Left ventricle myocardium inferior (tissue), 1 donor: ENCODE measurements at places on chromosomes 13 and 19. TPM values are rescaled to one million over a fixed set of nuclear protein-coding genes. Genes with fewer than 3 reads are reported as not detected.

DNA sequence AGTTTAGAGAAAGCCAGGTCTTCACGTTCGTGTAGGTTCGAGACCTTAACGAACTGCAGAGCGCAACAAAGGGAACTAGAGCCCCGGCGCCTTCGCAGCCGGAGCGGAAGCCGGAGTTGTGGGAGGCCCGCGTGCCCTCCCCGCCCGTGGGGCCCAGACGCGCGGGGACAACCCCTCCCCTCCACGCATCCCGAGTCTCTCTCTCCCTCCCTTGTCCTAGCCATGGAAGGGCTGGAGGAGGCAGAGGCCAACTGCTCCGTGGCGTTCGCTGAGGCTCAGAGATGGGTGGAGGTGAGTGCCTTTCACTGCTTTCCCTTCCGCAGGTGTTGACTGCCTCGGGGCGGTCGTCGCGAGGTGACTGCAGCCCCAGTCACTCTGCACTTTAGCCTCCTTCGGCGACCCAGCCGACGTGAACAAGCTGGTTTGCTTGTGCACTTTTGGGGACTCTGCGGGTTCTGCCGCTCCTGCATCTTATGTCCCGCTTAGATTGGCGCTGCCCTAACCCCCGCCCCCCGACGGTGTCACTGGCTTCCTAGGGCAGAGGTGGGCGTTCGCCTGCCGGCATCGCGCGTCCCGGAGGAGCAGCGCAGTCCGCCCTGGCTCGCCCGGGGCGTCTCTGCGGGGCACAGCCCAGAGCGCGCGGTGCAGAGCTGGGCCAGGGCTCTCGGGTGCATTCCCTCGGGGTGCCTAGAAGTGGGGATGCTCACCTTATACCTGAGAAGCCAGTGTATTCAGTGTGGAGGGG lies 478 bp downstream of the LMO7 start:
- peaks cover 23% of the 10 kb centered on the region for H3K4me1 ChIP-seq
- peaks cover 18% of the 10 kb centered on the region for H3K27me3 ChIP-seq
- peak; percentile 16 for DNase-seq
- H3K36me3 ChIP-seq, result no peaks in the 10 kb centered on the region
- H3K4me3 ChIP-seq, result peak overlapping the region; percentile 82

DNA sequence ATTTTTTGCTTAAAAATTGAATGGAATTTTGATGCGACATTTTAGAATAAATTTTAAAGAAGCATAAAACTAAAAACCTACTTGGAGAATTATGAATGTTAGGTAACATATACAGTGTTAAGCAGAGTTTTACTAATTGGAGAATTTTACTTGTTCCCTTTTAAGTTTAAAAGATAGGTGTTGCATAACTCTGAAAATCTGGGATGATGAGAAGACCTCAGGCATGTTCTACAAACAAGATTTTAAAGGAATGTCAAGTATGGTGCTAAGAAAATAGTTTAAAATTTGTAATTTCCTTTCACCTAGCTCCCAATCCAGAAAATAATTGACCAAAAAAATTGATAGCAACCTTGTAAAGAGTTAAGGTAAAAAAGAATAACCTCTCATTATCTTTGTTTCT lies 135.8 kb downstream of the RFC3 start:
- no peaks in the 10 kb centered on the region for H3K4me1 ChIP-seq
- H3K27me3 ChIP-seq, result no peaks in the 10 kb centered on the region
- H3K36me3 ChIP-seq, result no peaks in the 10 kb centered on the region
- H3K4me3 ChIP-seq, result no peak overlapping the region
- DNase-seq, result no peak

GRCh38 chr13:110801044-110801443 lies 87.5 kb downstream of the ING1 start:
- no peaks in the 10 kb centered on the region for H3K36me3 ChIP-seq
- DNase-seq, result no peak
- no peak overlapping the region for H3K4me3 ChIP-seq
- H3K27me3 ChIP-seq, result peaks cover 88% of the 10 kb centered on the region
- H3K27ac ChIP-seq, result no peak overlapping the region

GRCh38 chr19:20503476-20503875 lies 62.1 kb downstream of the ZNF737 start:
- H3K4me3 ChIP-seq, result no peak overlapping the region
- no peaks in the 10 kb centered on the region for H3K4me1 ChIP-seq
- no peak for DNase-seq
- H3K36me3 ChIP-seq, result no peaks in the 10 kb centered on the region
- H3K27me3 ChIP-seq, result no peaks in the 10 kb centered on the region
- no peak overlapping the region for H3K27ac ChIP-seq

DNA sequence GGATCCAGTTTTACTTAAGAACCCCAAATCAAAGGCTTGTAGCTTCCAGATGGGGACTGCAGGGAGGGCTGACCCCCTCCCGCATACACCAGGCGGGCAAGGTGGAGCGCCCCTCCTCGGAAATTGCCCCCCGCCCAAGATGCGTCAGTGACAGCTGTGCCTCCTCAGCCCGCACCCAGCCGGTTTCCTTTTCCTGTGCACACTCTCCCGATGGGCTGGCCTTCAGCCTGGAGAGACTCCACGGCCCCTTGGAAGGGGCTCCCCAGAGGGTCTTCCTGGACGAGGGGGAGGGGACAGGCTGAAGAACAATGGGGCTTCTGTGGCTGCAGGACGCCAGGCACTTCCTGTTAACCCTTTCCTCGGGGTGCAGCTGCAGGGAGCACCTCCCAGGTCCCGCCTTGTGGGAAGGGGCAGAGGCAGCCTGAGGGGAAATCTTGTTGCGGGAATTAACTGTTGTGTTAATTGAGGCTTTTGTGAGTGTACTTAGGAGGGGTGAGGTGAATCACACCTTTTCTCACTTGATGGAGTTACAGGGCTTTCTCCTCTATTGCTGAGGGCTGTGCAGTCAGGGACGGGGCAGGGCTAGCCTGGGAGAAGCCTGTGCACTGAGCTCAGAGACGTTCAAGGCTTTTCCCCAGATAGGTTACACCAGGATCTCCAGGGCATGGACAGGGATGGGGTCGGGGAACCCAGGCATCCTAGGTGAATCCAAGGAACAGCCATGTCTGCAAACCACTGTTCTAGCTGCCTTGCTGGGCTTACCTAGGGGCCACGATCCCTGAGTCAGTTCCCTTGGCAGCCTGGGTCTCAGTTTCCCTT lies 14.3 kb downstream of the IER2 start:
- H3K27me3 ChIP-seq, result no peaks in the 10 kb centered on the region
- H3K4me1 ChIP-seq, result peaks cover 78% of the 10 kb centered on the region
- DNase-seq, result peak; percentile 77
- H3K4me3 ChIP-seq, result peak overlapping the region; percentile 59
- no peaks in the 10 kb centered on the region for H3K36me3 ChIP-seq

DNA sequence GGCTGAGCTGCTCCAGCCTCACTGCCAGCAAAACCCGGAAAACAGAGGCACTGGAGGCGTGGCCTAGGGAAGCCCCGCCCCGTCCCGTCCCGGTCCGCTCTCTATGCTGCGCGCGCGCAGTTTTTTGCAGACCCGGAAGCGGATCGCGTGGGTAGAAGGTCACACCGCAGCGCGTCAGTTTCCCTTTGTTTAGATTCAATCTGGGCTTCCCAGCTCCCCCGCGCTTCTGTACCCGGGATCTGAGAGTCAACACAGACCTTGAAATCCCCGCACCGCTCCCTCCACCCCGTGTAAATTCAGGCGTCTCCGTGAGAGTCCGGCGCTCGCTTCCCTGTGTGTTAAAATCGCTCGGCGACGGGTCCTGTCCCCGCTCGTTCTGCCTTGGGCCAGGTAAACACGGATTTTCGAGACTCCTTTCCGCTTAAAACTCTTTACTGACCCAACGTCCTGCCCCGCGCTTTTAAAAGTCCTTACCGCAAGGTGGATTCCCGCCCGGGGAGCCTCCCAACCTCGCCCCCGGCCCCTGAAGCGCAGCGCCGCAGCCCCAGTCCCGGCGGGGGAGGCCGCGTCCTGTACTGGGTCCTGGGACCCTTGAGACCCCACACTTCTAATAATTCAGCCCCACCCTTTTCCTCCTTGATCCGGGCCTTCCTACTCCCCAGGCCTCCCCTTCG lies at the start of gene ZNF610:
TSS of gene ZNF610 (plus strand) at position 127 of the 674 bp plus-strand sequence. CDS start 12,930 bp downstream, outside the sequence.
- H3K36me3 ChIP-seq, result peaks cover 9% of the 10 kb centered on the region
- peak within 1 kb of the TSS; percentile 82 for H3K4me3 ChIP-seq
- no peaks in the 10 kb centered on the region for H3K27me3 ChIP-seq
- H3K27ac ChIP-seq, result peak within 1 kb of the TSS; percentile 85
- peak; percentile 92 for DNase-seq

DNA sequence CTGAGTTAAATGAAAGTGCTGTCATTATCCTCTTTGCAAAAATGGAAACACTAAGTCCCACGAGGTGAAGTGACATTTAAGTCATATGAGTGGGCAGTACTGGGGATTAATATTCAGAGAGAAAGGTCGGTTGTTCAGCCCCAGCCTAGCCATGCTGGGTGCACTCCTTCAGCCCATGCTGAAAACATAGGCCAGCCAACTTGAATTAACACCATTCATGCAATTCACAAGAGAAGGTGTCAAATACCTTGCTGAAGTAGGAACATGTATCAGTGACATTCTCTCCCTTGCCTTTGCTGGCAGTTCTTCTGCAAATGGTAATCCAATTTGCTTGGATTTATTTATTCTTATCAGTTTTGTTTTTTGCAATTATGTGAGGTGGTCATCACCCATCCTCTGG lies 256.3 kb downstream of the DNAJC15 start:
- H3K4me3 ChIP-seq, result no peak overlapping the region
- no peak overlapping the region for H3K27ac ChIP-seq
- H3K27me3 ChIP-seq, result no peaks in the 10 kb centered on the region

GRCh38 chr19:33751436-33751770 lies 45.3 kb upstream of the KCTD15 start:
- H3K27me3 ChIP-seq, result peaks cover 85% of the 10 kb centered on the region
- no peak for DNase-seq
- H3K27ac ChIP-seq, result no peak overlapping the region
- no peaks in the 10 kb centered on the region for H3K4me1 ChIP-seq
- no peak overlapping the region for H3K4me3 ChIP-seq

- no peak overlapping the region for H3K4me3 ChIP-seq
- H3K27ac ChIP-seq, result no peak overlapping the region
- peaks cover 5% of the 10 kb centered on the region for H3K27me3 ChIP-seq
- peaks cover 3% of the 10 kb centered on the region for H3K4me1 ChIP-seq
These were observed 6.7 kb upstream of the ZNF761 start for GRCh38 chr19:53424968-53425597.

GRCh38 chr19:38734426-38735256 lies 9.6 kb downstream of the CAPN12 start:
- no peak overlapping the region for H3K4me3 ChIP-seq
- peaks cover 24% of the 10 kb centered on the region for H3K36me3 ChIP-seq
- H3K27me3 ChIP-seq, result no peaks in the 10 kb centered on the region
- H3K27ac ChIP-seq, result peak overlapping the region; percentile 57
- peaks cover 57% of the 10 kb centered on the region for H3K4me1 ChIP-seq
- no peak for DNase-seq

DNA sequence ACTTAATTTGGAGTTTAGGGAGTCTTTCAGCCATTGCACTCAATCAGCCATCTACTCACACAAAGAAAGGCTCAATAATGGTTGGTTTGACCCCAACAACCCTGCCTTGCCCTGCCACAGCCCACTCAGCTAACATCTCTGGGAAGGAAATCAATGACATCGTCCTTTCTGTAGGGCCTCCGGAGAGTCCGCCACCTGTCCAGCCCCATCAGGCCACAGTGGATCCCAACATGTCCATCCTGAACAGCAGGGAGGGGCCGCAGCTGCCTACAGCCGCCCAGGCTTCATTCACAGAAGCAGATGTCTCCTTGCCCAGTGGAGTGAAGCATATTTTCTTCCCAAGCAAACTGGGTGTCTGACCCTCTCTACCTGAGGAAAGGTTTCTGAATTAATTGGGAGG lies 4.2 kb upstream of the CDX2 start:
- H3K4me1 ChIP-seq, result peaks cover 26% of the 10 kb centered on the region
- no peak overlapping the region for H3K27ac ChIP-seq
- H3K4me3 ChIP-seq, result no peak overlapping the region

- peaks cover 19% of the 10 kb centered on the region for H3K4me1 ChIP-seq
- peaks cover 4% of the 10 kb centered on the region for H3K27me3 ChIP-seq
- DNase-seq, result no peak
- H3K36me3 ChIP-seq, result no peaks in the 10 kb centered on the region
- H3K4me3 ChIP-seq, result no peak overlapping the region
- H3K27ac ChIP-seq, result peak overlapping the region; percentile 9
These were observed 18.5 kb downstream of the POU2F2 start for GRCh38 chr19:42113641-42114348.

GRCh38 chr13:25848812-25849745 lies 202.7 kb downstream of the SHISA2 start:
- no peak overlapping the region for H3K4me3 ChIP-seq
- H3K36me3 ChIP-seq, result no peaks in the 10 kb centered on the region
- DNase-seq, result no peak

- no peaks in the 10 kb centered on the region for H3K36me3 ChIP-seq
- no peak for DNase-seq
- H3K27ac ChIP-seq, result peak overlapping the region; percentile 20
These were observed 5.8 kb upstream of the POMP start for GRCh38 chr13:28653111-28653510.

- H3K4me1 ChIP-seq, result no peaks in the 10 kb centered on the region
- no peak overlapping the region for H3K27ac ChIP-seq
- no peaks in the 10 kb centered on the region for H3K36me3 ChIP-seq
- H3K27me3 ChIP-seq, result peaks cover 42% of the 10 kb centered on the region
- no peak overlapping the region for H3K4me3 ChIP-seq
These were observed 26.0 kb upstream of the UBAC2 start for GRCh38 chr13:99174533-99175100.

DNA sequence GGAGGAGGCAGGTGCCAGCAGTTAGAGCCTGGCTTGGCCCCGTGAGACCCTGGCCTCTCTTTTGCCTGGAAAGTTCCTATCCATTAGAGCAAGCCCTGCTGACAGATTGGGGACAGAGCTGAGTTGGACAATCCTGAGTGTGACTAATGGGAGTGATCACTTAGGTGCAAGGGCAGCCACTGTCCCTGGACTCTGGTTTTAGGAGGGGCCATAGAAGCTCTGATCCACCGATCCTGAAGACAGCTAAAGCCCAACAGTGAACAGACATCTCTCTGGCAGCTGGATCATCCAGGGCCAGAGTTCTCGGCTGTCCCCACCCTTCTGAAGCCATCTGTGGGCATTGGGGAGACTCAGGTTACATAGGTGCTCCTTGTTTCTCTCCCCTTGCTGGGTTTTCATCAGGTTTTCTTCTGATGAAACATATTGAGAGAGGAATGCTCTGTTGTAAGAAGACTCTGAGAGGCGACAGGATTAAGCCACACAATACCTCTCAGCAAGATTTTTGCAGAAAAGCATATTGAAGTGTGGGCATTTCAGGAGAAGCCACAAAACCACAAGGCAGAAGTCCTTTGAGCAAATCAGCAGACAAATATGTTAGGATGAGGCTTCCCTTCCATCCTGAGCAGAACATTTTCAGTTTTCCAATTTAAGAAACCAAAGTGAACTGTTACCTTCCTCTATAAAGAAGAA lies 288.0 kb upstream of the MAB21L1 start:
- peaks cover 13% of the 10 kb centered on the region for H3K4me1 ChIP-seq
- H3K4me3 ChIP-seq, result no peak overlapping the region
- DNase-seq, result no peak
- H3K27ac ChIP-seq, result no peak overlapping the region
- H3K27me3 ChIP-seq, result no peaks in the 10 kb centered on the region

- H3K4me3 ChIP-seq, result no peak overlapping the region
- H3K27me3 ChIP-seq, result no peaks in the 10 kb centered on the region
- H3K4me1 ChIP-seq, result no peaks in the 10 kb centered on the region
- H3K27ac ChIP-seq, result no peak overlapping the region
These were observed 326.7 kb downstream of the RBM26 start for GRCh38 chr13:79079351-79079839.

GPALPP1 gene
- total RNA-seq, result 10.7 TPM

TSPAN16 gene
- not detected for total RNA-seq

CFAP97D2 gene
- total RNA-seq, result not detected

FFAR1 gene
- total RNA-seq, result not detected

ANKLE1 gene
- 0.11 TPM for total RNA-seq

ACP5 gene
- total RNA-seq, result 3.1 TPM

LAIR1 gene
- total RNA-seq, result 5.1 TPM

C1QTNF9 gene
- 3.0 TPM for total RNA-seq

LRRC63 gene
- total RNA-seq, result not detected
